Natural killer cell (primary cell): ENCODE measurements at places on chromosomes 5 and 9. TPM values are rescaled to one million over a fixed set of nuclear protein-coding genes. Genes with fewer than 3 reads are reported as not detected.

- no peak overlapping the region for H3K27ac ChIP-seq
- no peak overlapping the region for H3K4me3 ChIP-seq
- H3K36me3 ChIP-seq = no peaks in the 10 kb centered on the region
- no peaks in the 10 kb centered on the region for H3K4me1 ChIP-seq
- no peak for DNase-seq
These were observed 42.1 kb upstream of the CTNND2 start for GRCh38 chr5:11946317-11946716.

GRCh38 chr9:71781391-71781790 lies 13.1 kb upstream of the CEMIP2 start:
- DNase-seq = no peak
- H3K36me3 ChIP-seq = no peaks in the 10 kb centered on the region
- no peak overlapping the region for H3K4me3 ChIP-seq
- H3K4me1 ChIP-seq = peaks cover 45% of the 10 kb centered on the region
- H3K27me3 ChIP-seq = no peaks in the 10 kb centered on the region
- H3K27ac ChIP-seq = peak overlapping the region; percentile 87

DNA sequence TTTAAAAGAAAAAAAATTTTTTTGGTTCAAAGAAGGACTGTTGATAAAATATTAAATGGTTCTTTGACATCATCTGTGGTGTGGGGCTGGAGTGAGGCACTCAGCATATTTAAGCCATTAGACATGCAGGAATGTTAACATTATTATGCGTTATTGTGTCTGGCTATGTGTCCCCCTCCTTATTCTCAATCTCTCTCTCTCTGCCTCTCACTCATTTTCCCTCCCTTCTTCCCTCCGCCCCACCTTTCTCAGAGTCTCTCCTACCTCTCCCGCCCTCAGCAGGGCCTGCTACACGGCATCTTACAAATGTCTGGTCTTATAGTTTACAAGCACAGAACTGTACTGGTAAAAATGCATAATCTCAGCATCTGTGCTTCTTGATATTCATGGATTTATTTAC lies 287.8 kb upstream of the TMEM161B start:
- no peak overlapping the region for H3K4me3 ChIP-seq
- H3K27ac ChIP-seq = no peak overlapping the region
- H3K4me1 ChIP-seq = peaks cover 3% of the 10 kb centered on the region
- no peaks in the 10 kb centered on the region for H3K36me3 ChIP-seq
- H3K27me3 ChIP-seq = peaks cover 2% of the 10 kb centered on the region

DNA sequence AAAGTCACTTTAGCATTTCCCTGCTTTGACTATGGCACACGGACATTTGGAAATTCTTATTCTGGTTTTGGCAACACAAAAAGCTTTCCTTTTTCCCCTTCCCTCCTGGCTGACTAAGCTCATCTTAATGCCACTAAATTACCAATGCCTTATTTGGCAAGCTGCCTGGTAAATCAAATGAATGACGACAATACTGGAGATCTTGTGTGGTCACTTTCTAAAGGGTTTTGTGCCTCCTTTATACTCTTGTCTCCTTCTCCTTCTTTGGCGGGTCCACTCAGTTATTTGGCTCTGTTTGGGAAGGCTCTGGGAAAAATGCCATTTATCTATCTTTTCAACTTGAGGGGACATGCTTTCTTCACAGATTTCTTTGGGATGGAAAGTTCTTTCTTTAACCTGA lies 34.9 kb downstream of the SH3GL2 start:
- no peaks in the 10 kb centered on the region for H3K4me1 ChIP-seq
- no peak overlapping the region for H3K4me3 ChIP-seq
- no peaks in the 10 kb centered on the region for H3K27me3 ChIP-seq

- H3K27me3 ChIP-seq = no peaks in the 10 kb centered on the region
- H3K36me3 ChIP-seq = no peaks in the 10 kb centered on the region
- no peak overlapping the region for H3K4me3 ChIP-seq
- no peak overlapping the region for H3K27ac ChIP-seq
These were observed 154.7 kb downstream of the ATP10B start for GRCh38 chr5:160697281-160697680.

GRCh38 chr5:180591311-180591887 lies at the start of gene SCGB3A1:
TSS of gene SCGB3A1 (minus strand) at chr5:180591499. CDS start at chr5:180591462, 37 bp downstream.
- H3K4me3 ChIP-seq = no peak within 1 kb of the TSS
- no peaks in the 10 kb centered on the region for H3K36me3 ChIP-seq
- H3K27me3 ChIP-seq = peaks cover 9% of the 10 kb centered on the region
- no peak for DNase-seq
- no peak within 1 kb of the TSS for H3K27ac ChIP-seq

RAD17 gene
- 24.4 TPM for total RNA-seq

PCDHGA11 gene
- total RNA-seq = 0.83 TPM

STKLD1 gene
- 2.9 TPM for total RNA-seq

ISL1 gene
- not detected for total RNA-seq

GMCL2 gene
- total RNA-seq = not detected

FBP2 gene
- total RNA-seq = not detected

PCDHB12 gene
- not detected for total RNA-seq

NXNL2 gene
- not detected for total RNA-seq

KIF20A gene
- 0.15 TPM for total RNA-seq
